ENCODE measurements at places on chromosomes 4 and X.
A peak's percentile ranks its signal among the peaks of the same experiment; 100 is the strongest.

DNA sequence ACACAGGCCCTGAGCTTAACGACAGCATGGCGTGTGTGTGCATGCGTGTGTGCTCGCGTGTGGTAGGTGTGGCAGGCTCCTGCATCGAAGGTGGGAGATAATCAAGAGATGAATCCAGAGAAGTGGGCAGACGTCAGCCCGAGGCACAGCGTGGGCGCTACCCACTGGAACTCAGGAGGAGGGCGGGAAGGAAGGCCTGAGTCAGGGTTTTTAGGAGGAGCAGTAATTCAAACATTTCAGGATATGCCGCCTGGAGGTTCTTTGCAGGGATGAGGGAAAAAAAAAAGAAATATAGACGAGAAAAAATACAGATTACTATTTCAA, 66.3 kb upstream of the STX18 start:
- DNase-seq = no peak

DNA sequence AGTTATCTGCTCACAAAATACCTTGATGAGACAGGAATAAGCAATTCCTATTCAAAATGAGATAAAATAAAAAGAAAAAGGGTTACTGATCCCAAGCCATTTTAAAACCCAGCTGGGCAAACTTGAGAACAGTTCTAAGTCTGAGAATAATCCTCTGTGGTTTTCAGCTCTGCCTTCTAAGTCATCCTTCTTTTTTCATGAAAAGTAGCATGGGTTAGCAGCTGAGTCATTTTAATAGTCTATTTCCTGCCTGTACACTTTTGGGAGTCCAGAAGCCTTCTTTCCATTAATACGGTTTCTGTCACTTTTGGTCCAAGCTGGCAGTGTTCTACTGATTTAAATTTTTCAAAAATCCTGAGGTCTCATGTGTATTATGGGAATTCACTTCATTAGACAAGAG, 374.3 kb downstream of the IQCM start:
- no peak for DNase-seq

DNA sequence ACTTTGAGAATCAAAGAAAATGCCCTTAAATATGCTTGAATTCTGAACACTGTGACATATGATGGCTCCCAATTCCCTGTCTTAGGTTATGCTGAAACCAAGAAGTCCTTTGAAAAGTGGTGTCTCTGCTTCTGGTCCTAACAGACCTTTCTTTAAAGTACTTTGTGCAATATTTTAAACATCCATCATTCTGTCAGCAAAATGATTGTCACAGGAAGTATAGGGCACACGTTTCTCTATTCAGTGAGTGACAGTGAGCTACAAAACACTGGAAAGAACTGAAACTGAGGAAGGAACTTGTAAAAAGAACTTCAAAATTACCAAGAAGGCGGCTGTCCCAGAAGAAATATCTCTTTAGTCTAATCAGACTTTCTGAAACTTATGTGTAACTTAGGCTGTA, 12.2 kb upstream of the NUP54 start:
- DNase-seq = no peak

DNA sequence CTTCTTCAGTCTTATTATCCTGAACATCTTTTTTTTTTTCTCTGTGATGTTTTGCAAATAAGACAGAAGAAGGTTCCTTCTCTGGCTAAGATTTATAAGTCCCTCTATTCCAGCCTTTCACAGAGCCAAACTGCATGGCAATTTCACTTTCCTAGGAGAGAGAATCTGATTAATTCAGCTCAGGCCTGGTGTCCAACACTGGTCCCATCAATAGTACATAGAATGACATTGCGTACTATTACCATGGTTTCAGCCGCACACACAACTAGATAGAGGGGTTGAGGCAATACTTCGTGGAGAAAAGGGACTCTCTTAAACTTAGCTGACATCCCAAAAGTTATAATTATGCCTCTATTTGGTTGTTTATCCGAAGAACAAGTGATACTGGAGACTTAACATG, 18.5 kb downstream of the DCAF8L2 start:
- DNase-seq = no peak

DNA sequence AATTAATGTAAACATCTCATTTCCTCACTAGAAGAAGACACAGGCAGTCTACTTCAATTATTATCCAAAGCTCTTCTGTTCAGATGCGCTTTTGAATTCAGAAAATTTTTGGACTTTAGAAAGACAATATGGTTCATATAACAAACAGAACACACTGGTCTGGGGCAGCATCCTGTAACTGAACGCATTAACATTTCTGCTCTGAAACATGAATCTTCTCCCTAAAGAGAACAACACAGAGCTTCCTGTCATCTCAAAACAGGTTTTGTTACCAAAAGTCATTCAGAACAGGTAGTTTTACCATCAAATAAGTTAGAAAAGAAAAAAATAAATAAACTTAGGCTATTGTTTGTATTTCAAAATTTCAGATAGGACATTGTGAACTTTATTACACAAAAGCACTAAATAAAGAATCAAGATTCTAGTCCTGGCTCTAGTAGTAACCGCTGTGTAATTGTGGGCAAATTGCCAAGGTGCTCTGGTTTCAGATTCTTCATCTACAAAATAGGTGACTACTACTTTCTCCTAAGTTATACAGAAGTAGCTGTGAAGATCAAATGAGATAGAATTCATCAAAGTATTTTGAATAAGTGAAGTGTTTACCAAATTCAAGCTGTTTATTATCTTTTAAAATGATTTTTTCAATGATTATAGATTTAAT, 252.3 kb upstream of the RASGEF1B start:
- no peak for DNase-seq

GRCh38 chr4:130233377-130234047, 1137.6 kb downstream of the C4orf33 start:
- no peak for DNase-seq

DNA sequence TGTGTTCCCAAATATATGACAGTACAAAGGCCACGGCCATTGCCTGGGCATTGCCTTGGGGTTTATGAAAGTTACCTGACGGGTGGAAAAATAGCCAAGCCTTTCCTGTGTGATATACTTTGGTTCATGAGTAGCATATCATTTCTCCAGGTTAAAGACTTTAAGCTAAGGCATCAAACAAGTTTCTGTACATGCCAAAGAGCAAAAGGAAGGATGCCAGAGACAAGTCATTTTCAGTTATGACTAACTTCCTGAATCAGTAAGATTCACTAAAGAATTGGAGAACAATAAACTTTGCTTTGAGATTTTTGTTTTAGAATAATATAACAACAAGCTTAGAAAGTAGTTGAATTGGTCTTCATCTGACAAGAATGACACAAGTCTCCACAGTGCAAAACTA, 9.7 kb upstream of the GUF1 start:
- DNase-seq = no peak

- no peak for DNase-seq
Measured at GRCh38 chr4:159222043-159222552, 119.2 kb downstream of the RAPGEF2 start.

GRCh38 chrX:103361798-103362197, 5.5 kb downstream of the TCEAL9 start:
- no peak for DNase-seq

GRCh38 chr4:87011340-87012034, 76.7 kb downstream of the AFF1 start:
- no peak for DNase-seq

DNA sequence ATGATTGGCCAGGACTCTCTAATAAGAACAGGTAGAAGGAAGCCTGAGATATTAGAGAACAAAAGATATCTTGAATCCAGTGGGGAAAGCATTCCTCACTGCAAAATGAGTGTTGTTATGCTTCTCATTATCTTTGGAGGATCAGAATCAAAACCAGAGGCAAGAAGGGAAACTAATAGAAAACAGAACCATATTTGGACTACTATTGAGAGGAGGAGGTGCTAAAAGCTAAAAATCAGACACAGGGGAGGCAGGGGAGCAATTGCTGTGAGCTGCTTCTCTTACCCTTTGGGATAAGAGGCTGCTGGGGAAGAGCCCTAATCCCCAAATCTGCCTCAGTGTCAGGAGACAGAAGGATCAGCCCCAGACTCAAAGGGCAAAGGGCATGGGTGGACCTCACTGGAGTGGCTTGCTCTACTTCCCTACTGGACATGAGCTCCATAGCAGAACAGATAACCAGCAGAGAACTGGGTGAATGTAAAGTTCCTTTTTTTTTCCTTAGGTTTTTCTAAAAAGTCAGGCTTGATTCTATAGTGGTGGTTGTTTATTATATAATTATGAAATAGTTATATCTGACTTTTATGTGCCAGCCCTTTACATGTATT, 60.1 kb downstream of the SEPTIN11 start:
- no peak for DNase-seq

GRCh38 chr4:73222466-73223257, 35.9 kb downstream of the ANKRD17 start:
- peak; percentile 15 for DNase-seq

DNA sequence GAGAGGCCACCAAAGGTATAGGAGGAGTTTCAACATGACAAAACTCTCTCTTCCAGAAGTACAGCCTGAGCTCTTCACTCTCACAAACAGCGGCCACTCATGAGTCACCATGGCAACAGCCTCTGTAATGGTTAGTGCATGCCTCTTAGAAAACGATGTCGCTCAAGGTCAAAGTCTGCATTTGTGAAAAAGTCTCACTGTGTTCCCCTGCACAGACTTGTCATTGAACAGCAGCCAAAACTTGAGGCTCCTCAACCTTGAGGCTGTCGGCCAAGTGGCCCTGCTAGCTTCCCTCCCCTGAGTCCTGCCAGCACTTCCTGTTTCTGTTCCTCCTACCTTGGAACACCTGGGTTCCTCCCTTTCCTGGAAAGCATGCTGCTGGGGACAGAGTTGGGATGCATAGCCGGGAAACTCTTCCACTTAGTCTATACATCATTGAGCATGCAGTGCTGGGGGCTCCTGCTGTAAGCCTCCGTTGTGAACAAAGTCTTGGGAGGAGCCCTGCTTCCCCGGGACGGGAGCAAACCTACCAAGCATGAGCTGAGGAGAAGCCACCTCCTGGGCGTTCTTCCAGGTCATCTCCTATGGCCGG, 66.6 kb downstream of the ING2 start:
- DNase-seq = no peak

DNA sequence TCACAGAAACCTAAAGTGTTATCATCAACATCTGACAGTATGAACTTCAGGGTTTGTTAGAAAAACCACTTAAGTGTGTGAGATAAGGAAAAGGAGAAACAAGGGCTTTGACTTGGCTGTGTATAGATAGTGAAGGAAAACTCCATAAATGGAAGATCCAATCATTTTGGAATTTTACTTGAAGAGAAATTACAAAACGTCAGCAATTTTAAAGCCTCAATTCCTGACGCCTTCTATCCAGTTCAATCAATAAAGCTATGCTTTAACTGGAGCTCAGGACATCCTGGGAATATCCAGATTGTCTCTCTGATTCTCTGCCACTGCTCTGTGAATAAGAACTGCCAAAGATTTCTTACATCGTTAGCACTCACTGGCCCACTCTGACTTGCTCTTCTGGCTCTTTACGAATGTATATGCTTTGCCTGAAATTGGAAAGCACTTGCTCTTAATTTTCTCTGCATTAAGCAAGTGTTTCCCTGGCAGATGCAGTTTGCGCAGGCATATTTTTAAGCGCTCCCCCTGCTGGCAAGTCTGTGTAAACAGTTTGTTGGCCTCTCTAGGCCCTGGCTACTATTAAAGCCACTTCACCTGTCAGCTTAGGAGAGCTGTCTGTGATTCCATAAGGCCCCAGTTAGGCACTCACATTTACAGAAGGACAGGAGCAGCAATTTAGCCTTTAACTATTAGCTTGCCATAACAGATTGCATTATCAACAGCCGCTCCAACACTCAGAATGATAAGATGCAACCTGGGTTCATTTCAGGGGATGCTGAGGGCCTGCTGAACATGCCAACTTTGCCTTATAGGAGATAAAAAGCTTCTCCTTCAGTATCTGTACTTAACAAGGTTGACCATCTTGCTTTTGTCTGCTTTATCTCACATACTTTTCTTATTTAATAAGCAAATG, 251.4 kb upstream of the DDX53 start:
- DNase-seq = peak; percentile 0

DNA sequence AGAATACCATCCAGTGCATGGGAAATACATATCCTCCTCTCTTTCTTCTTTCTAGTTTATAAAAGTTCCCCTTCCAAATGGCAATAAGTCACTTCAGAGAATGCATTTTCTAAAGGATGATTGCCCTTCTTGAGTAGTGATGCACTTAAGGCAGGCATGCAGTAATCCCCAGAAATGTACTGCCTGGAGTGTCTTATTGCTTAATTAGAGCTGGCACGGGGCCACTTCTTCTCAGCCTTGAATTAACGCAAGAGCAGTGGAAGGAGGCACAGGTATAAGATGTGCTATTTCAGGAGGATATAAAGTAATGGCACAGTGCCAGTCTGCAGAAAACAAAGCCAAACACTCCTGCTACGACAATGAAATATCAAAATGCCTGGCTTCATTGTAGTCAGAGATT, 371.4 kb upstream of the FAM241A start:
- DNase-seq = no peak

DNA sequence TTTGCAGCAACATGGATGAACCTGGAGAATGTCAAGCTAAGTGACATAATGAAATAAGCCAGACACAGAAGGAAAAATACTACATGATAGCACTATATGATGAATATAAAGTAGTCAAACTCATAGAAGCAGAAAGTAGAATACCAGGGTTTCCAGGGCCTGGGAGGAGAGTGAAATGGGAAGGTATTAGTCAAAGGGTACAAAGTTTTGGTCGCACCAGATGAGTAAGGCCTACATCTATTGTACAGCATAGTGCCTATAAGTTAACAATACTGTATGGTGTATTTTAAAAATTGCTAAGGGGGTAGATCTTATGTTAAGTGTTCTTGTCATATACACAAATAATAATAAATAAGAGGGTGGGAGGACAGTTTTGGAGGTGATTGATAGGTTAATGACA, 41.5 kb downstream of the ENOX2 start:
- DNase-seq = no peak

- no peak for DNase-seq
Measured at GRCh38 chrX:140712413-140713173, 3.0 kb downstream of the LINC00632 start.

DNA sequence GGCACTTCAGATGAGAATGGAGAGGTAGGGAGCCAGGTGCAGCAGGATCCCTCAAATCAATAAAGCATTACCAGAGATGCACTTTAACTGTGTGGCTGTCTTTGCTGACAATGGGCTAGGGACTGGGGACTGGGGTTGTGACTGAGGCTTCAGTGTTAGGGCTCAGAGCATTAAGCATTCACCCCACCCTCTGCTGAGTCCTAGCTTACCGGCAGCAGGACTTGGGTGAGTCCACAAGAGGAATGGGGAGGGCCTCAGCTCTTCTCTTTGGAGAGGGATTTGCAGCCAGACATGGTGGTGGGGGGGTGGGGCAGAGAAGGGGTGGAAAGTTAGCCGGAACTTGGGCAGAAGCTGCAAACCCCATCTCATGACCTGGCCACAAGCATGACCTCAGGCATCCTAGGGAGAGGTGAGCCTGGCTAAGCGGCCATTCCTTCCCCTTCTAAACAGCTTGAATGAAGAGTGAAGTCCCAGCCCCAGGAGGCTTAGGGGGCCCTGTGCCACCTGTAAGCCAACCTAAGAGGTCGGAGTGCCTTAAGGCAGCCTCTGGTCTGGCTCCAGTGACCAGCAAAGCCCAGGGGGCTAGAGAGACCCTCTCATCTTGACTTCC, 78.4 kb downstream of the STARD8 start:
- no peak for DNase-seq

DNA sequence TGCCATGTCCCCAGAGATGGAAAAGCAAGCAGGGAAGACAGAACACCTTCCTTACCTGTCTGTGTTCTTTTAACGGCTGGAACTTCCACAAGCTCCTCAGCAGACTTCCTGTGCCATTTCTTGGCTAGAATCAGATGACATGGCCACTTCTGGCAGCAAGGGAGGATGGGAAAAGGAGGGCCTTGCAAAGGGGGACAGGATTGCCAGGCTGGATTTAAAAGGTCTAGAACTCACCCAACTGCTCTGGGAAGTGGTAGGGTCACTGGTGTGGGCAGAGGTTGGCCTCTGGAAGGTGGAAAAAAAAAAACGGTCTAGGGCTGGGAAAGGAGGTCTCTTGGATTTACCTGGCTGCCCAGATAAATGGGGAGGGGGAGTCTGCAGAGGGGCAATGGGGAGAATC, 1.6 kb upstream of the USP11 start:
- DNase-seq = no peak

Data from stimulated activated CD8-positive, alpha-beta memory T cell treated with anti-CD3 and anti-CD28 coated beads, Interleukin-7, amount 100 ng/mL, for 4 hours (primary cell).